Umbilical cord (tissue), 2 donors: ENCODE measurements at places on chromosomes 4 and X. TPM values are rescaled to one million over a fixed set of nuclear protein-coding genes. Genes with fewer than 3 reads are reported as not detected.

Gene RIBC1
- not detected for total RNA-seq

GRCh38 chrX:76427560-76428242 is at the start of gene MAGEE1:
MAGEE1 (plus strand) TSS chrX:76427710; CDS start chrX:76427931, 221 bp downstream.
- peak; percentile 78 for DNase-seq

DNA sequence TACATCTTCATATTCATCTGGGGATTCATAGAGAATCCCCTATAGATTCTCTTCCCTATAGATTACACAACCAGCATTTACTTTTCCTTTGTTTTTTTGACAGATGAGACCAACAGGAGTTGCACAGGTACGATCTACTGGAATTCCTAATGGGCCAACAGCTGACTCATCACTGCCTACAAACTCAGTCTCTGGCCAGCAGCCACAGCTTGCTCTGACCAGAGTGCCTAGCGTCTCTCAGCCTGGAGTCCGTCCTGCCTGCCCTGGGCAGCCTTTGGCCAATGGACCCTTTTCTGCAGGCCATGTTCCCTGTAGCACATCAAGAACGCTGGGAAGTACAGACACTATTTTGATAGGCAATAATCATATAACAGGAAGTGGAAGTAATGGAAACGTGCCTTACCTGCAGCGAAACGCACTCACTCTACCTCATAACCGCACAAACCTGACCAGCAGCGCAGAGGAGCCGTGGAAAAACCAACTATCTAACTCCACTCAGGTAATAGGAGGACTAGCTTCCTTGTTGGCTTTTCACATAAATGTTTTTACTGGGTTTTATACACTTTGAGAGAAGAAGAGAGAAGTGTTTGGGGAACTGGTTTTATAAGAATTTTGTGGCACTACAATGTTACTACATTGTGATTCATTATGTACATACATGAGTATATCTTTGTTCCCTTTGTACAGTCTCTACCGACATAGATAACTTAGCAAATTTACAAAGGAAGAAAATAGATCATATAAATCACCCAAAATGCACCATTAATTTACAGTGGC is 137.2 kb downstream of the DIPK2B start:
- DNase-seq: no peak

Gene FAT4
- 34.7 TPM for total RNA-seq

GRCh38 chr4:164408831-164409230 is 345.1 kb upstream of the SMIM31 start:
- no peak for DNase-seq

Gene HSPA4L
- 3.4 TPM for total RNA-seq

Gene PABPC1L2B
- 1.2 TPM for total RNA-seq

DNA sequence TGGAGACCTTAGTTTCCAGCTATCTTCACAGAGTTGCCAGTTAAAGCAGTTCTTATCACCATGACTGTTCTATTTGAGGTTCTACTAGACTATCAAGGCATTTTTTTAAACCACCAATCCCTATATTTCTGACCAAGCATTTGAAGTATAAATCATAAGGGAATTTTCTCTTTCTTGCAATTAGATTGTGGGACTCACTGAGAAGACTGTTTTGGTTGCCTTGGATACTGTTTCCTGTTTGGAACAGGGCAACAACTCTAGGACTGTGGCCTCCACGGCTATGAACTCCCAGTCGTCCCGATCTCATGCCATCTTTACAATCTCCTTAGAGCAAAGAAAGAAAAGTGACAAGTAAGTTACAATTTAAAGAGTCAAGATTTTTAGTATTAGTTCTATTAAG is 11.8 kb downstream of the KIF4A start:
- DNase-seq: no peak

Gene TEX11
- total RNA-seq: not detected

DNA sequence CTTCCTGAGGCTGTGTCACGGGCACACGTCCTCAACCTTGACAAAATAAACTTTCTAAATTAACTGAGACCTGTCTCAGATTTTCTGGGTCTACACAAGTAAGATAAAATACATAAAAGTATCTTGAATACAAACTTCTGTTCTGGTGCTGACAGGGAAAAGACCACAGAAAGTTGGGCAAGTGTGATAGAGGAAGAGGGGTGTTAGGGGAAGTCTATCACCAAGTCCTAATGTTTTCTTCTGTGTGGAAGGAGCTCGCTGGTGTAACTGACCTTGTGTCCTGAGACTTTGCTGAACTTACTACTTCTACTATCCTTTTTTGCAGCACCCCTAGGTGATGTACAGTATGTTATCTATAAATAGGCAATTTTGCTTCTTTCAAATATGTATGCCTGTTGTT is 97.0 kb upstream of the STIM2 start:
- DNase-seq: no peak

DNA sequence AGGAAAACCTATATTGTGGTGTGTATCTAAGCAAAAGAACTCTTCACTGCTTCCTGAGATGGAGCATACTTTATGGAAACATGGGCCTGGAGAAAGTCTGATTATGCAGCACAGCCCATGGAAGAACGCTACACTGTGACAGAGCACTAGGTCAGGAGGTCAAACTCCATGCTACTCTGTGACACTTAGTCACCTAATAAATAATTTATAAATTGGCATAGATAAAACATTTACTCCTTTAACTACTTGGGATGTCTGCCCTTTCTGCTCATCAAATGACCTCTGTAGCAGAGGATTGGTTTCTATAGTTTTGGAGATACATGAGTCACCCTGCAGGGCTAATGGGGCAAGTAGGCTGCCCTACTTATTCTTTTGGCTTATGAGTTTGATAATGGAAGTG is 134.7 kb upstream of the BANK1 start:
- DNase-seq: no peak

- DNase-seq: peak; percentile 40
Observed at GRCh38 chr4:76822303-76822702, 75.6 kb downstream of the SOWAHB start.

DNA sequence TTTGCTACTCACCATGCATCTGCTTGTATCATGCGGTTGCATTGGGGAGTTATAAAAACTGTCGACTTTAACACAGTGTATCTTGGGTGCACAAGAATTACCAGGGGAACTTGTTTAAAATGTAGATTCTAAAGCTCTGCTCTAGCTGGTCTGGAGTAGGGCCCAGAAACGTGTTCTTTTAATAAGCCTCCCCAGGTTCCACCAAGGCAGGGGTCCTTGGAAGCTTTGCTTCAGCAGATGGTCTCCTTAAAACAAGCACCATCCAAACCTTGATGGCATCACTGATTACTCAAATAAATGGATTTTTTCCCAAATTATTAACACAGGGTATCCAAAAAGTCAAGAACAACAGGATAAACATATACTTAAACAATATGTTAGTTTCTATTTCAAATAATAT is 120.2 kb upstream of the NDP start:
- DNase-seq: no peak

DNA sequence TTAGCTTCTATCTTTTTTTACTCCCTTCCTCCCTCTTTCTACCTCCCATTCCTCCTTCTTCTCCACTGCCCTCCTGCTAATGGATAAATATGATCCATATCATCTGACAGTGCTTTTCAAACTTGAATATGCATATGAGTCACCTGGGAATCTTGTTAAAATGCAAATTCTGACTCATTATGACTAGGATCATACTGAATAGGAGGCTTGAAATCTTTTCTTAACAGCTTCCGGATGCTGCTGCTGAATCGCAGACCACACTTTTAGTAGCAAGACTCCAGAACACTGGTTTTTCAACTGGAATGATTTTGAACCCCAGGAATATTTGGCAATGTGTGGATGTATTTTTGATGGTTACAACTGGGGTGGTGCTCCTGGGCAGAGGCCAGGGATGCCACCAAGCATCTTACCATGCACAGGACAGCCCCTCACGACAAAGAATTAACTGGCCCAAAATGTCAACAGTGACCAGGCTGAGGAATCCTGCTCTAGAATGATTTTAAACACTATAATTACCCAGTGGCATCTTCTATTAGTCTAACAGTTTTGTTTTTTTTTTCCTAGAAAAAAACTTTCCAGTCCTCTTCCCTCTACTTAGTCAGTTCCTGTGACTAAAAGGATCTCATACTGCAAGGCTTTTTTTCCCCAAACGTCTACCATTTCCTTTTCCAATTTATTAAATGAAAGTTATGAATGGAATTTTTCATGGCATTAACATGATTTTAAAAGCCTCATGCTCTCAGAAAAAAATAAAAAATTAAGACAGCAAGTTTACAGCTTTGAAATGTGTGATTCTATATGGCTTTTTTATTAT is 10.6 kb upstream of the PYURF start:
- no peak for DNase-seq

Gene ODAPH
- 3.1 TPM for total RNA-seq

DNA sequence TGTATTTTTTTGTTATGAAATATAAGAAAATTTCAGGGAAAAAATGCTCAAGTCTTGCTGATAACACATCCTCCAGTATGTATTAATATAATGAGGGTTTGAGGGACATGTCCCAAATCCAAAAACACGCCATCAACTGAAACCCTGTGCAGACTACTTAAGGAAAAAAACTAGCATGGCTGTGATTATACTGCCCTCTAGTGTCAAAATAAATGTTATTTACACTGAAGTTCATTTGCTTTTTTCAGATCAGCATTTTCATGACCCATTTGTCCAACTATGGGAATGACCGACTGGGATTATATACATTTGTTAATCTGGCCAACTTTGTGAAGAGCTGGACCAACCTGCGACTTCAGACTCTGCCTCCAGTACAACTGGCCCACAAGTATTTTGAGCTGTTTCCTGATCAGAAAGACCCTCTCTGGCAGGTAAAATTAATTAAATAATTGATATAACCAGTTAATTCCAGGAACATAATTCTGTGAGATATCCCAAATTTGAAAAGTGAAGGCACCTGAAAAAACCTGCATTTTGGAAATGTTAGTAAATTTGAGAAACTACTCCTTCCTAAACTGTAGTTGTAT is 128.5 kb downstream of the PRSS12 start:
- peak; percentile 78 for DNase-seq

Gene ATP2B3
- total RNA-seq: 0.48 TPM

GRCh38 chrX:154495472-154495922 is 5.1 kb upstream of the SLC10A3 start:
- no peak for DNase-seq

DNA sequence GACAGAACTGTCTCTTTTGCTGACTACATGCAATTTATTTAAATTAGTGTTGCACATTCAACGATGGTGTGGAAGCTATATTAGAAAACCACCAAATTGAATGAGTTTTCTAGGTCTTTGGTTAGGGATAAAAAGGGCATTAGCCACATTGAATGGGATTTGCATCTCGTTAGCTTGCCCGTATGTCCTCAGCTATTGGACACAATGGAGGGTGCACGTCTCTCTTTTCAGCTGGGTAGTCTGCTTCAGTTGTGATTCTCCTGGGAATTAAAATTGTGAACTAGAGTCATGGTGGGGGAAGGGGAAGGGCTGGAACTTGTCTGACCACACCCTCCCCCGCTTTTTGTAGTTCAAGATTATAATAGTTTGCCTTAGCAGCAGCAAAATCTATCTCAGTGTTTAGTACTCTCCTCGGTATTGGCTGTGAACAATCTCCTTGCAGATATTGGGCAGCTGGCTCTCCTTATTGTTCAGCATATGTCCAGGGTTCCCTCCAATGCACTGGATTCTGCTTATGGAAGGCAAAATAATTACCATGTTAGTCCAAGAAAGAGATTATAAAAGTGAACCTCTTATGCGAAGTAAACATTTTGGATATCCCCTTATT is 23.3 kb downstream of the TRIM2 start:
- DNase-seq: no peak

DNA sequence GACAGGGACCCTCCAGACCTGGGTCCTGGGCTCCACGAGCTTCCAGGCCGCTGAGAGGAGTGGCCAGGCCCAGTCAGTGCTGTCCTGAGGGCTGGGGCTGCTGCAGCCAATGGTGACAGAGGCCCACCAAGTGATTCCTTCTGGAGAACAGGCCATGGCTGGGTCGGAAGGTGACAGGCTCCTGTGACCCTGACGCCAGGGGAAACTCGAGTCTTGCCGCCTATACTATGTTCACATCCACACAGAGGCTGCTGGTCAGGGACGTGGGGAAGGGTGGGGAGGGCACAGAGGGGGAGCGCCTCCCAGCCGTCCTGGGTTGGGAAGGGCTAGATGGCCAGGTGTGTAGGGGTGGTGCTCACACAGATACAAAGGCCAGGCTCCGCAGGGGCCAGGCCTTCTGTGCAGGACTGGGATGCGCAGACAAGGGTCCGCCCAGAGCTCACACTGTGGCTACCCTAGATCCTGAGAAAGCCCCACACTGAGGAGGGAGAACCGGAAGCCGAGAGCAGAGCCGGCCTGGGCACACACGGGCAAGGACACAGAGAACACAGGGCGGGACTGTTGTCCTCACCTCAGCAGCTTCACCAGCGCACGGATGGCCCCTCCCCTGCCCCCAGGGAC is 81.4 kb downstream of the HTRA3 start:
- no peak for DNase-seq

DNA sequence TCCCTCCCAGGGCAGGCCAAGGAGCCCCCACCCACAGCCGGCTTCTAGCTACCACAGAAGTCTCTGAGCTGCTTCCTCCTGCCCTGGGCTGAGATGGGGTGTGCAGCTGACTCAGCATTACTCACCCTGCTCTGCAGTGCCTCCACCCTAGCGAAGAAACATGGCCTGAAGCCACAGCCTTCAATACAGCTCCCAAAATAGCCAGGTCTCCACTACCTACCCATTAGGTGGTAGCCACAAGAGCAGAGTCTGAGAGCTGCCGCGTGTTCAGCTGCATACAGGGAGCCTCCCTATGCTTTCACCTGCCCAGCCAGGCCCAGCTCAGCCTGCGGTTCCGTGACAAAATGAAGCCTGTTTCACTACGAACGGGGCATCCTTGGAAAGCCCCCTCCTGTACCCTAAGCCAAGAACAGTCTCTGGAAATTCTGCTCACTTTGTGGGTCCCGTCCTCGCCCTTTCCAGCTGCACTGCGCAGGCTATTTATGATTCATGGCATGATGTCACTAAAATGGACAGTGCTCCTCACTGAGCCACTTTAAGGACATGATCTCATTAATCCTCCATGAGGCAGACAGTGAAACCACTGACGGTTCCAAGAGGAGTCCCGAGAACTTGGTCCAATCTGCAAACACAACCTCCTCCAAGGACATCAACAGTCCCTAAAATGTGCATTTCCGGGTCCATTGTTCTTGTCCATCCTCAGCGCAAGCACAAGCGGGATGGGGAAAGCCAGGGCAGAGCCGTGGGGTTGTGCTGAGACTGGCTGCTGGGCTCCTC is 20.2 kb downstream of the WDR1 start:
- peak; percentile 95 for DNase-seq

GRCh38 chrX:65493431-65493830 is 41.2 kb downstream of the LAS1L start:
- DNase-seq: no peak

- no peak for DNase-seq
Observed at GRCh38 chr4:113064244-113064643, 14.8 kb downstream of the ANK2 start.

DNA sequence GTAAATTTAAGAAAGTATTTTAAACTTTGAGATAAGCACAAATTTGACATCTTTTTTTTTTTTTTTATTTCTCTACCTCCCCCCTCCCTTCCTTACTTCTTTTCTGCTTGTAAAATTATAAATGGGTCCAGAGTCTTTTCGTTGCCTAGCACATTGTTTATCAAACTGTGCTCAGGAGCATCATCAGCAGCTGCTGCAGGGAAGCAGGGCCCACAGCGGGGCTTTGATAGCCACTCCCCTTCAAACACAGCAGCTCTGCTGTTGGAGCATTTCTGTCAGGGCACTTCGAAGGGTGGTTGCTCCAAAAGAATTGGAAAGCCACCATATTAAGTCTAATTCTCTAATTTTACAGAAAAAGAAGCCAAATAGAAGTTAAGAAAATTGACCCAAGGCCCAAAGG is 588.3 kb downstream of the SPRY1 start:
- no peak for DNase-seq
